ENCODE measurements at places on chromosomes 7 and 10.
A peak's percentile ranks its signal among the peaks of the same experiment; 100 is the strongest.

DNA sequence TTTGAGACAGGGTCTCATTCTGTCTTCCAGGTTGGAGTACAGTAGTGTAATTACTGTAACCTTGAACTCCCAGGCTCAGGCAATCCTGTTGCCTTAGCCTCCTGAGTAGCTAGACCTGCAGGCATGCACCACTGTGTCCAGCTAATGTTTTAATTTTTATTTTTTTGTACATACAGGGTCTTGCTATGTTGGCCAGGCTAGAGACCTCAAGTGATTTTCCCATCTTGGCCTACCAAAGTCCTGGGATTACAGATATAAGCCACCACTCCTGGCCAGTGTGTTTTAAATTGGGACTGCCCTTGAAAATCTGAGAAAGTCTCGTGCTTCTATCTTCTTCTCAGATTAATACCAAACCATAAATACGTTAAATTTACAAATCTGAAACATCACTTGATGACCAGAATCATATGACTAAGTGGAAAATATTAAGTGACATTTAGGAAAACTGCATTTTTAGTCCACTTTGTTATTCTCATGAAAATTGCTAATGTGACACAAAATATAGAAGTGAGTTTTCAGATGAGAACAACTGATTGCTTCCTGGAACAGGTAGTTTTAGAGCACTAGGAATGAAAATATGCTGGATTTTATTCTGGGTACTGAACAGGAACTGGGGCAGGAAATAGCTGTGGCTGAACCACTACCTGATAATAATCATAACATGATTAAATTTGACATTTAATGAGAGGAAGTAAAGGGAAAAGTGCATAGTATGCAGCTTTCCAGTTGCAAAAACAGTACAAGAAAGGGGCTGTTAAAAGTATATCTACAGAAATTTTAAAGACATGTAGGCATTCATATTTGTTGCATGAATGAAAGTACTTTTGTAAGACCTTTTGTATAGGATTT is 4.2 kb downstream of the PHTF2 start:
- no peak for DNase-seq

DNA sequence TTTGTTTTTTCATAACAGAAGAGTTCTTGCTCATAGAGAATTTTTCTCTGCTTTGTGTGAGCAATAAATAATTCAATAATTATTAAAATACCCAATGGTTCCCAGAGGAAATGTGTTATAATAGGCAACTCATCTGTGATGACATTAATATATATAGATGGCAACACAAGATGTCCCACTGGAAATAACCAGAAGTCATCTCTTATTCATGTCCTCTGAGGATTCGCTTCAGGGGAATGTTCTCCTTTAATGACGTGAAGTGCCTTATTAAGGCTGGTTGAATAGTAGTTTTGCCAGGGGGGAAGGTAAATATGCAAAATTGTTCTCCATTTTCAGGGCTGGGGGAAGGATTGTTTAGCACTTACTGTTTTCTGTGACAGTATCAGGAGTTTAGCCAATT is 3.1 kb downstream of the SLC39A12 start:
- no peak for DNase-seq

DNA sequence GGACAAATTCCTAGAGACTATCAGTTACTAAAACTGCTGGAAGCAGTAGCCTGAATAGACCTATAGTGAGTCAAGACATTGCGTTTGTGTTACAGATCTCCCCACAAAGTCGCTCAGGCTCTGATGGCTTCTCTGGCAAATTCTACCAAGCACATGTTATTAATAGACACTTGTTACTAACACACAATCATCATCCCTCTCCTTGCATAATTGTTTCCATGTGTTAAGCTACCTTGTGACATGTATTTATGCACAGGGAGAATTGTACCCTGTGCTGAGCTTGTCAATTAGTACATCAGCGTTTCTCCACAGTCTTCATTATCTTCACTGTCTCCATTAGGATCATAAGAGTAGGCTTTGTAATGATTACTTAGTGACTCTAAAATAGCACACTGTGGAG is 31.2 kb downstream of the DYNC2I1 start:
- no peak for DNase-seq

DNA sequence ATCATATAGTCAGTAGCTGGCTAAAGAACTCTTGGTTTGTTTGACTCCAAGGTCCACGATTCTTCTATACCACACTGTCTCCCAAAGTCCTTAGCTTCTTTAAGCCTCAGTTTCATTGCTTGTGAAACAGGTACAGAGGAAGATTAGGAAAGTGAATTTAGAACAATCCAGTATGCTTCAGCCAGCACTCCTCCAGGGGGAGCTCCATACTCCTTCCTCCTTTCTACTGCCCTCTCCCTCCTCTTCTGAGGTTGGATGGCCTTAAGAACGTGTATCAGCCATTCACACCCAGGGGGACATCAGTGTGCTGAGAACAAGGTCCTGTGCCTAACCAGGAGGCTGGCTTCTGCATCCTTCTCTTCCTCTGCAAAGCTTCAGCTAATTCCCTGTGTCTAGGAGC is 54.8 kb upstream of the CALD1 start:
- DNase-seq: peak; percentile 61

DNA sequence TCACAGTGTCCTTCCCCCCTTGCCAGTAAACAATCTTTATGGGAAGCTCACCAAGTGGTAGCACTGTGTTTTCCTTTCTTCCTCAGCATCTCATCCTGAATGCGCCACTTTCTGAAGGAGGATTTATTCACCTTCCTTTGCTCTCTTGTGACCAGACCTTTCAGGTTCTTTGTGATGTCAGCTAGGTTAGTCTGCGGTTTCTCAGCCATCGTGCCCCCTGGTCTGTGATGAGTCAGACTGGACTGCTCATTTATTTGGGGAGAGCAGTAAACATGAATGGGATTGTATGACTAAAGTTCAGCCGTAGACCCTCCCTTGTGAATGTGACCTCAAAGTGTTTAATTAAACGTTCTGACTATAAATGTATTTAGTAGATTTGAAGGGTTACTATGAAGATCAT is 235.1 kb upstream of the CELF2 start:
- peak; percentile 71 for DNase-seq

DNA sequence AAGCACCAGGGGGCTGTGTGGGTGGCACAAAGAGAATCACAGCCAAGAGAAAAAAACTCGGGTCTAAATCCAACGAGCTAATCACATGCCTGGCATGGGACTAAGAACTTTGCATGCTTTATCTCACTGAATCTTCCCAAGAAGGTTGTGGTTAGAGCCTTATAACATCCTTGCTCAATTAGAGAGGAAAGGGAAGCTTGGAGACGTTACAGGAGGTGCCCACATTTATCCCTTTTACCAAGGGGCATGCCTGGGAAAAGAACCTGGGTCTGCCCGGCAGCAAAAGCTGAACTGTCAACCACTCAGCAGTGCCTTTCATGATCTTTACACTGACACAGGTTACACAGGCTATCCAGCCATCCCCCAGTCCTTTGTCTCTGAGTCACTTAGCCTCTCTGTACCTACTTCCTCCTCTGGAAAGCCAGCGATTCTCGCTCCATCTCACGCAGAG is 190.1 kb downstream of the PRPF18 start:
- peak; percentile 75 for DNase-seq

DNA sequence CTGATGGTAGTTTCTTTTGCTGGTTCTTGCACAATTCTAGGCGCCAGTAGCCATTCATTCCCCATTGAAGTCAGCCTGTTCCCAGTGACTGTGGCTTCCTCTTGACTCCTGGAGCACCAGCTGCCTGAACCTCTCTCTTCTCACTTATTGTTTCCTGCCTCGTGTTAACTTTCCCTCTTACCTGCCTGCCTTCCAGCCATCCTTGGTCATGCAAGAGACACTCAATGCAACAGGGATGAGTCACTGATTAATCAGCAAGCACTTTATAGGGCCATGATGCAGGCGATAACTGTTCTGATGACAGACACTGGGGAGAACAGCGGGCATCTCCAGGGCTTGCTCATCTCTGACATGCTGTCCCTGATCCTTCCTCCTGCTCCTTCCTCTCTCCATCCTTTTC is 122.0 kb downstream of the PLCE1 start:
- DNase-seq: no peak
